Breast epithelium (tissue), 4 donors: ENCODE measurements at places on chromosomes 6 and 20. TPM values are rescaled to one million over a fixed set of nuclear protein-coding genes. Genes with fewer than 3 reads are reported as not detected.

DNA sequence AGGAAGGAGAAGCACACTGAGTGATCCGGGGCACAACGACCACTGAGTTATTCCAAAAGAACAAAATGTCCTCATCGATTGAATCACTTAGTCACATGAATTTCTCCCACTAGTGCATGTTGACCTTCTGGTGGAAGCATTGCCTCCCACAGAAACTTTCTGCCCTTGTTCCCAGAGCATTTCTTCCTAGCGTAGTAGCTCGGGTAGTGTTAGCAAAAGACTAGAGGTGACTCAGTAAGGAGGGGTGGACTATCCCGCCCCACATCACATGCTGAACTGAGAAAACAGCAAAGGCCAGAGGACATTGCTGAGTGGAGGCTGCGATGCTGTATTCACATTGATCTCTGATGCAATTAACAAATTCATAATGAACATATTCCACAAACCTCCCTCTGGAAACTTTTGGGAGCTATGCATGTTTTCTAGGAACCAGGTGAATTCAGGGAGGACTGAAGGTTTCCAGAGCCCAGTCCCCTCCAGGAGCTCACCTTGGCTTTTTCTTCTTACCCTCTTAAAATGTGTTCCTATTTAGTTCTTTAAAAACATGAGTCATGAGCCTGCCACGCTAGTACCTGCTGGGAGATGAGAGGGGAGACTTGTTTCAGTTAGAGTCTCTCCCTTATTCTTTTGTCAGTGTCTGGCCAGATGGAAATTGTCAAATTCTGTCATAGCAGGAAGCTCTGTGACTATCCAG lies 507.9 kb downstream of the CDH26 start:
- DNase-seq = no peak

GRCh38 chr6:126439040-126439439 lies 99.1 kb downstream of the CENPW start:
- no peak for DNase-seq

- DNase-seq = no peak
Observed at GRCh38 chr6:55286824-55287223, 40.4 kb upstream of the GFRAL start.

DNA sequence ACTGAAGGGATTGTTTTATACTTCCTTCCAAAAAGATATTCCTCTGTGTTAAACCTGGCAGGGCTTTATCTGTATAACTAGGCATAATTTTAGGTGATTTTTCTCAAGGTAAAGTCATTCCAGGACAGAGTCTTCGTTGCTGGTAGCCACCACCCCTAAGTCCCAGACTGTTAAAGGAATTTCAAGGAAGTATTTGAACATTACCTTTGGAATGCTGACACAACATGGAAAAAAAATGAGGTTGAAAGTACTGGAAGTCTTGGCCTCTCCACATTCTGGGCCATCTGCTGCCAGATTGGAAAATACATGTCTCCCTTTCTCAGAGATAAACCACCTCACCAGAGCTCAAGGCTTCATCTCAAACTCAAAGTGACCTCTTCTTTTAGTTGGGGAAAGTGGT lies 27.0 kb upstream of the ETV7 start:
- DNase-seq = no peak

GRCh38 chr6:30344191-30344867 lies 627 bp upstream of the RPP21 start:
- DNase-seq = no peak

- no peak for DNase-seq
Observed at GRCh38 chr6:7136859-7137334, 29.1 kb downstream of the RREB1 start.

DNA sequence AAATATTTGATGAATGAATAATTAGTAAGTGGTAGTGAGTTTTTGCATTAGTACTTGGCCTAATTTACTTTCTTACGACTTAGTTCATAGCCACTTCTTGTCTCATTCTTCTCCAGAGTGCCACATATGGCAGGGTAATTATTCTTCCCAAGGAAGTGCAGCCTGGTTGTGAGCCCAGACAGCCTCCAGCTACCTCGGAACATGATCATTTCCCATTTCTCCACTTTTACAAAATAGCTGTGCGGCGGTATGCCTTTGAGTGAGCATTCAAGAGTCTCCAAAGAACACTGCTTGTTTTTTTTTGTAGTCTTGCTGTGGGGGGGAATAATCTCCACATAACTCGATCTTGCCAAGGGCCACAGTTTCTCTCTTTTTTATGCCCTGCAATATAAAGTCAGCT lies 765.0 kb downstream of the HDGFL1 start:
- DNase-seq = no peak

- DNase-seq = no peak
Observed at GRCh38 chr6:98787961-98788360, 46.4 kb upstream of the POU3F2 start.

- no peak for DNase-seq
Observed at GRCh38 chr6:98904096-98904495, 43.6 kb downstream of the FBXL4 start.

- no peak for DNase-seq
Observed at GRCh38 chr6:107045826-107046675, 18.1 kb downstream of the MTRES1 start.

GRCh38 chr20:16666272-16666671 lies 63.6 kb upstream of the SNRPB2 start:
- no peak for DNase-seq

DNA sequence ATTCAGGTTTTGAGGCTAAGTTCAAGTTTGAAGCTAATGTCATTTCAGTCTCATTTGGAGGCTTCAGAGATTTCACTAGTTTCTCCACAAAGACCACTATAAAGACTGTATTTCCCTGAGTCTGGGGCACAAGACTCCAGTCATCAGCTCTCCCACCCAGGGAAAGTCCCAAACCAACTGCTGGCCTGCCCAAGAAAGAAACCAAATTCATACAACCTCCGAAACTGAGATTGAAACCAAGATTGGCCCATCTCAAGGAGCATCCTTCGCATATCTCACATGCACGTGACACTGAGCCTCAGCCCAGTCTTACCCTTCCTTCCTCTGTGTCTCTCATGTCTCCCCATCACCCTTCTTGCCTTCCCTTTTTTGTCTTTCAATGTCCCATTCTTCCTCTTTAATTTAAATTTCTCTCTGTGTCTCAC lies 3.5 kb upstream of the LTA start:
- DNase-seq = no peak

- no peak for DNase-seq
Observed at GRCh38 chr20:57043091-57043490, 223.3 kb downstream of the BMP7 start.

- no peak for DNase-seq
Observed at GRCh38 chr6:48765352-48765961, 654.5 kb upstream of the PTCHD4 start.

DNA sequence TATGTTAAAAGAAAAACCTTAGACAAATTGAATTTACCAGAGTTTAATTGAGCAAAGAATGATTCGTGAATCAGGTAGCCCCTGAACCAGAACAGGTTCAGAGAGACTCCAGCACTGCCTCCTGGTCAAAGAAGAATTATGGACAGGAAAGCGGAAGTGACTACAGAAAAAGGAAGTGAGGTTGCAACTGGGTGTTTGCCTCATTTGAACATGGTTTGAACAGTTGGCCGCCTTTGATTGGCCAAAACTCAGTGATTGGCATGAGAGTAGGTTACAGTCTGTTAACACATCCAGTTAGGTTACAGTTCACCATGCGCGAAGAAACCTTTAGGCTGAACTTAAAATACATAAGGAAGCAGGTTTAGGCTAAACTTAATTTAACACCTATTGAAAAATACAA lies 248.8 kb downstream of the TFAP2A start:
- no peak for DNase-seq

DNA sequence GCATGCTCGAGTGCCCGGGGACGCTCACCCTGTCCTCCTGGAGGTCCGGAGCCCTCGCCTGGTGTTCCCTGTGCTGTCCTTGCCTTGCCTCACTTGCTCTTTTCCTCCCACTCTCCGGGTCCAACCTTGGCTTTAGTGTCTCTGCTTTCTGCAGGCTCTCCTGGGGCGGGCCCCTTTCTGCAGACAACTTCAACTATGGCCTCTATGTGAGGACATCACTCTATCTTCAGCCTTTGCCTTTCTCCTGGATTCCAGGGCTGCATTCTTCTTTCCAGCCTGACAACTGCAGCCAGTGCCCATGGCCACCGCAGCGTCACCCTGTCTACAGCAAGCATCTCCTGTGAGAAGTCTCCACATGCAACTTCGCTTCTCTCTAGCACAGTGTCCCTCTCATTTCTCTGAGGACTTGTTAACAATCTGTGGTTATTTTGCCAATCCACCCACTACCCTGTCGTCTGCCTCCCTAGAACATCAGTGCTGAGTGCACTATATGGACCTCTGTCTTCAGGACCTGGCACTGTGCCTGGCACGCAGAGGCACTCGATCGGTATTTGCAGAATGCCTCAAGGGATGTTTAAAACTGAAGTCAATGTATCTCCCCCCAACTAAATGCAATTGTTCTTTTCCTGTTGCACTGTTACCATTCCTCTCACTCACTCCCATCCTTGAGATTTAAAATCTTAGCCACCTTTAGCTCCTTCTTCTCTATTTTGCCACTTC lies 35.9 kb downstream of the FOXC1 start:
- DNase-seq = no peak

- DNase-seq = no peak
Observed at GRCh38 chr6:145704143-145704781, 31.1 kb downstream of the EPM2A start.

DNA sequence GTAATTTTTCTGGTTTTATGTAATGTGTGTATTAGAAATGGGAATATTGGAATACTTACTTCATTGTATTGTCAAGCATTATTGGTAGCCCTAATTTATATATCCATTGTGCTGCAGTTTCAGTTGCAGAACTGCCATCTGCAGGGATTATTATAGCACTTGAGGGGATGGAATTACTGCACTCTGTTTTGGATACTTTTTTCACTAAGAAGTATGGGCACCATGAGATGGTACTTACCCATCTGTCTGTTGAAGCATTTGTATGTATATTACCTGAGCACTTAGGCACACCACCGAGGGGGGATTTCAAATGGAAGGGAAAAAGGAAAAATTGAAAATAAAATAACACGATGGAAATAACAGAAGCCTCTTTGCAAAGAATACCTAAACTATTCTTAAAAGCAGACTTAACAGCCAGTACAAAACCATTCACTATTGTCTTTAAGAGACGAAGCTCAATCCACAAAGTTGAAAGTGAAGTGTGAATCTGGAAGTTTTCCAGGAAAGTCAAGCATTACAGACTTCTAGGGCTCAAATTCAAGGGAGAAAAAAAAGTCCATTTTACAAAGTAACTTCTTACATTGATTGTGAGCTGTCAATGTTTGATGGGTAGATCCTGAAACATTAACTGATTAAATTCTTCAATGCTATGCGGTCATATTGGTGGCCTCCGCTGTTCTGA lies 318.7 kb downstream of the SOX4 start:
- no peak for DNase-seq

DNA sequence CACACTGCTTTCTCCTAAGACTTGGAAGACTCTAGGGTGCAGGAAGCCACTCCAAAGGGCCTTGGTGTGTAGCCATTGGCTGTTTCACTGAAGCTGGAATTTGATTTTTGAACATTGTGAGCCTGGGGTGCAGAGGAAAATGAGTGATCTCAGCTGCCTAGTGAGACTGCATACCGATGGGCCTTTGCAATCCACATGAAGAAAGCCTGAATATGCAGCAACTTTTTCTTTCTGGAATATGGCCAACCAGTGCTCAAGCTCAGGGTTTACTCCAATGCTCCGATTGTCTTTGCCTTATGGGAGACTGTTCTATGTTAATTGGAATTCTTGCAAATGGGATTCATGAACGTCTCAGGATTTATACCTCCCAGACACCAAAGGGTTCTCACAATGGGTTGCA lies 242.6 kb downstream of the DOK5 start:
- DNase-seq = no peak

GRCh38 chr6:85465762-85466161 lies 15.9 kb downstream of the NT5E start:
- DNase-seq = no peak

DNA sequence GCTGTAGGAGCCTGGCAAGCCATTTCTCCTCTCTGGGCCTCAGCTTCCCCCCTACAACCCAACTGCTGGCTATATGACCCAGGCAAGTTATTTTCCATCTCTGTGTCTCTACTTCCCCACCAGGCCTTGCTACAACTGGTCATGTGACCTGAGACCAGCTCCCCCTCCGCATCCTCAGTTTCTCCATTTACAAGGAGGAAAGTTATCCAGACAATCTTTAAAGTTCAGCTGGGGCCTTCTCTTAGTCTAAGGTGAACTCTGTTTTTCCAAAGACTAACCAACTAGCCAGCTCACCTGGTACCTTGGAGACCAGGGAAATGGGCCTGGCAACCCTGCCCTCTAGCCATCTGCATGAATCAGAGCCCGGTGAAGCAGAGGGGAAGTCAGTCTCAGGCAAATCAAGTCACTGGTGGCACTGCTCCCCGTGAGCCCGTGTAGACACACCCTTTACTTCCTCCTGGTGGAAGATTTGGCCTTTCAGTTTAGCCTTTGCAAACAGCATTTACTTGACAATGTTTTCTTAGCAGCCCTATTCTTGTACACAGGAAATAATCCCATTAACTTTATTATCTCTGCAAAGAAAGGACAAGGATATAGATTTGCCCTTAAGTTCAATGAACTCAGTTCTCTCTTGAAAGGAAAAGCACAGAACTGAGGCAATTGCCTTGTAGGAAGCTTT lies 157.7 kb downstream of the VEGFA start:
- DNase-seq = peak; percentile 41

GRCh38 chr6:76435174-76435573 lies 362.7 kb upstream of the IMPG1 start:
- DNase-seq = no peak

DNA sequence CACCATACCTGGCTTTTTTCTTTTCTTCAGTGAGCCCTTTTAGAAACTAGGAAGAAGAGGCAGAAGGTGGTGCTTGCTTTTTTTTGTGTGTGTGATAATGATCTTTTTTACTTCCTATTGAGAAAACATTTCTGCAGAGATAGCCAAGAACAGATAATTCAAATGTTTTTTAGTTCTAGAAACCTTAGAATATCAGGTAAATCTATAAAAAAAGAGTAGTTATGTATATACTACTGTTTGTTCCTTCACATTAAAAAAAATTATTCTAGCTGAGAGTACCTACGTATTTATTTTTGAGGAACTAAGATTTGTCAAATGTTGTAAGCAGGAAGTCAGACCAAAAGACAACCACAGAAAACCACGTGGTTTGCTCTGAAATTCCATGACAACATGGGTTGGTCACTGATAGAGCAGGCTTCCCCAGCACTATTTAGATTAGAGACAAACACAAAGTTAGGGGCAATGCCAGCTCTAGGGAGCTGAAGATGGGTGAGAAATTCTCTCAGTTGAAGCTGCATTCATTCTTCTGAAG lies 12.8 kb downstream of the STK4 start:
- DNase-seq = no peak

DNA sequence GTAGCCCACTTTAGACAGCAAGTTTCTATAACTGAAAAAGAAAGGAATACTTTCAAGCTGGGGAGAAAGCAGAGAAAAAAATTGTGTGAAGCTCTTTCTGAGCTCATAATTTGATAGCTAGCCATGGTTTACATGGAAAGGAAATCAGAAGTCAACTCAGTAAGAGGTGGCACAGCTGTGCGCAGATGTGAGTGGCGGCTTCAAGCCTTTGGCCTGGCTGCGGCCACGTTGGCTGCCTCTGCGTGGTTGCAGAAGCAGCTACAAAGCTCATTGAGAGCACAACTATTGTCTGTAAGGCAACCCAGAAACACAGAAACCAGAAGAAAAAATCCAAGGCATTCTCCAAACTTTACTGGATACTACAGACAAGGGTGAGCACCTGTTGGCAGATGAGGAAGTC lies 136.9 kb downstream of the SASH1 start:
- no peak for DNase-seq

PTK6 gene
- total RNA-seq = 2.3 TPM

SMOC2 gene
- 67.2 TPM for total RNA-seq

NHSL1 gene
- 15.4 TPM for total RNA-seq

B3GALT4 gene
- total RNA-seq = 8.2 TPM

BMP7 gene
- 1.6 TPM for total RNA-seq

ARMH2 gene
- not detected for total RNA-seq

TMEM244 gene
- total RNA-seq = not detected
